ENCODE measurements at places on chromosomes 12 and 14.

DNA sequence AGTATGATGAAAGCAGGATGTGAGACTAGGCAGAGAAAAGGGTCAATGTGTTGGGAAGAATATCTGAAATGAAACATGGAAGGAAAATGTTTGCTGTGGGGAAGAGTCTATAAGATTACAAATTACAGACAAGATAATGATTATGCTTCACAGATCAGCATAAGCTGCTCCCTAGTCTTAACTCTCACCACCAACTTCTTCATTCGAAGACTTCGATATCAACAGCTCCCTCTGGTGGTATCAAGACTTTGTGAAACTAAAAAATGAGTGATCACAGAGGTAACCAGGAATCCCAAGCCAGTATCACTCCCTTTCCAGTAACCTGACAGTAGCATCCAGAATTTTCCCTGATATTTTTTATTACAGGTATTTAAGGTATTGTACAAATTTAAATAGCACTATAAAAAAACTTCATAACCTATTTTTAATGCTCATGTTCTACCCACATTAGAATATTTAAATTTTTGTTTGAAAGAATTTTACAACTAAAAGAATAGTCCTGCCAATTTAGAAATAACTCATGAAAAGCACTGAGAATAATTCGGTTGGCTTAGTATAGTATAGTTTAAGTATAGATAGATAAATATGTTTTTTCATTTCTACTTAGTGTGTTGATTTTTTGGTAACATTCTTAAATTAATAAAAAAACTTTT is 84.4 kb downstream of the C2CD5 start:
- no peak for DNase-seq

DNA sequence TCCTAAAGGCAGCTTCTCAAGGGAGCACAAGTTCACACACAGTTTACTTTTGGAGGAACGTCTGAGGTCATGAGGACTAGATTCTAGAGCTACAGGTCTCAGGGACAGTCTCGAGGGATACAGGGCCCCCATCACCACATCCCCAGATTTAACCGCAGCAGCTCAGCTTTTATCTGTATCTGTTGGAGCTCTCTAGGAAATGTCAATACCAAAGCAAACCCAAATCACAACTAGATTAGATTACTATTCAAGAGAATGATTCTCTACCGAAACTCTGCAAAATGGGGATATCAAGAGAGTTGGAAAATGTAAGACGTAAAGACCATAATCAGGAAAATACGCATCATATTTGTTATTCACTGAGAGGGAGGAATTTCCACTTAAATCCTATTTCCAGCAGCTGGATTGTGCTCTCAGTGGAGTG is 4.0 kb upstream of the MYRFL start:
- DNase-seq: no peak

GRCh38 chr12:108468196-108468968 is 46.7 kb upstream of the FICD start:
- no peak for DNase-seq

DNA sequence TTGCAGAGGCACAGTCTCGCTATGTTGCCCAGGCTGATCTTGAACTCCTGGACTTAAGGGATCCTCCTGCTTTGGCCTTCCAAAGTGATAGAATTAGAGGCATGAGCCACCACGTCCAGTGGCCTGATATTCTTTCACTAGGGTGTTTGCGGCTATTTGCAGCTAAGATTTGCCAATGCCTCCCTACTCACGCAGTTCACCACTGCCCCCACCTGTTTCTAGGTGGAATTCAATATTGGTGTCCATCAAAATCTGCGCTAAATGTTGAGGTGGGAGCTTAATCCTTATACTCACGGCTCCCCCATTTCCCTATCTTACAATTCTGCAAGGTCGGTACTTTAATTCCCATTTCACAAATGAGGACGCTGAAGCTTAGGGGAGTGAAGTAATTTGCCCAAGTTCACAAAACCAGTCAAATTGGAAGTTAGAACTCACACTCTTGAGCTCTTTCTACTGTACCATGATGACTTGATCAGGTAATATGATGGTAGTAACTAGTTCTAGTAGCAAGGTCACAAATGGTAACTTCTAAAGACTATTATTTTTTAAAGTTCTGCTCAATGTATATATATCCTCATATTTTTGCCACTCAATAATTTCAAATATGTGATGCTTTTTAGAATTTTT is 22.1 kb upstream of the LRRC9 start:
- peak; percentile 47 for DNase-seq

- no peak for DNase-seq
Observed at GRCh38 chr14:100706860-100707259, 19.8 kb upstream of the DLK1 start.

- no peak for DNase-seq
Observed at GRCh38 chr14:77083082-77083481, 15.0 kb upstream of the CIPC start.

- DNase-seq: no peak
Observed at GRCh38 chr14:78090864-78091263, 79.3 kb upstream of the NRXN3 start.

DNA sequence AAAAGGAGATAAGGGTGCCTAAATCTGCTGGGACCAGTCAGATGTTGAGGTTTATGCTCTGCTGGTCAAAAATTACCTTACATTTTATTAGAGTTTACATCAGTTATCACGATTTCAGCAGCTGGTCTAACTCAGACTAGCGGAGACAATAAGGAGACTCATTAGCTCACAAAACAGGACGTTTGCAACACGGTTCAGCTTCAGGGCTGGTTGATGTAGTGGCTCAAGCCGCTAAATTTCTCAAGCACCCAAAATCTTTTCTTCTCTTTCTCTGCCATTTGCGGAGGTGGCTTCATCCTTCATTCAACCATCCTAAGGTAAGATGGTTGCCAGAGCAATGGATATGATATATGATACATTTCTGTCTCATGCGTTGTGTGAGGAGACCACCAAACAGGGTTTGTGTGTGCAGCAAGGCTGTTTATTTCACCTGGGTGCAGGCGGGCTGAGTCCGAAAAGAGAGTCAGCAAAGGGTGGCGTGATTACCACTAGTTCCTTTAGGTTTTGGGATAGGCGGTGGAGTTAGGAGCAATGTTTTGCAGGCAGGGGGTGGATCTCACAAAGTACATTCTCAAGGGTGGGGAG is 30.3 kb upstream of the CLIP1 start:
- DNase-seq: no peak

DNA sequence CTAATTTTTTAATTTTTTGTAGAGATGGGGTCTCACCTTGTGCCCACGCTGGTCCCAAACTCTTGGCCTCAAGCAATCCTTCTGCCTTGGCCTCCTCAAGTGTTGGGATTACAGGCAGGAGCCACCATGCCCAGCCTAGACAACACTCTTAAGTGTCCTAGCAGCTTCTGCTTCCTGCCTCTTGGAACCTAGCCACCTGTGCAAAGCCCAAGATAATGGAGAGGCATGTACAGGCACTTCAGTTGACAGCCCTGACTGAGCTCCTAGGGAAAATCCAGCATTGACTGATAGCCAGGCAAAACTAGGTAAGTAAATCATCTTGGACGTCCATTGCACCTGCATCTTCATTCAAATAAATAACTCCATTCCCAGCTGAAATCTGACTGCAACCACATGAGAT is 15.5 kb downstream of the COX14 start:
- no peak for DNase-seq

GRCh38 chr14:54503486-54503885 is 6.2 kb upstream of the CGRRF1 start:
- DNase-seq: no peak

DNA sequence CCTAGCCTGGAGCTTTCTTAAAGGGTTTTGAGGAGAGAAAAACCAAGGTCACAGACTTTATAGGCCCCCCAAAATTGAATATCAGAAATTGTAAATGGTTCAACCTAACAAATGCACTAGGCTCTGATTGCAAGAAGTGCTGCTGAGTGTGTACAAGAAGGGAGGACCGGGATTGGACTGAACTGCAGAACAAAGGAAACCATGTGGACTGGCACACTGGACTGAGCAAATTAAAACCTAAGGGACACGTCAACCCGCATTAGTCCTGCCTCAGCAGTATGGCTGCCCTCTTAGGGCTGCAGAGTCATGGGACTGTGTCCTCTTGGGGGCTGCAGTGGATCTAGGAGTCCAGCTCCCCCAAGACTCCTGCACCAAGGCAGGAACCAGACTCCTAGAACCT is 842 bp upstream of the CISTR start:
- no peak for DNase-seq

GRCh38 chr14:98018628-98019027 is 1221.4 kb downstream of the VRK1 start:
- DNase-seq: no peak

GRCh38 chr12:24895612-24896011 is 53.3 kb downstream of the BCAT1 start:
- no peak for DNase-seq

GRCh38 chr12:96047229-96048211 is 12.1 kb upstream of the LTA4H start:
- DNase-seq: no peak

DNA sequence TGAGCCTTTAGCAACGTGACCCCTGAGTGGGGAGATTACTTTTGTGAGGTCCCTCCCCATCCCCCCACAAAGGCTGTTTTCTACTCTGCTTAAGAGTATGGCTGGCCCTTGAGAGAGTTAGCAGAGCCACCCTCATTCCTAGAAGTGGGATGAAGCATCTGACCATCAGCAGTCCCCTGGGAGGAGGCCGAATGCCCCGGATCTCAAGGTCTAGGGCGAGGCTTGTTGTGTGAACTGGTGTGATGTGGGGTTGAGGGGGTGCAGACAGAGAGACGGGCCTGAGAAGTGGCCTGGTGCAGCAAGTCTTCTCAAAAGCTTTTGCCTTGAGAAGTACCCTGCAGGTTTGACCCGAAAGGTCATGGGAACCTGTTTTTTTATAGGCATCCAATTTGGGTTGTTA is 153.0 kb upstream of the FKBP4 start:
- DNase-seq: no peak

DNA sequence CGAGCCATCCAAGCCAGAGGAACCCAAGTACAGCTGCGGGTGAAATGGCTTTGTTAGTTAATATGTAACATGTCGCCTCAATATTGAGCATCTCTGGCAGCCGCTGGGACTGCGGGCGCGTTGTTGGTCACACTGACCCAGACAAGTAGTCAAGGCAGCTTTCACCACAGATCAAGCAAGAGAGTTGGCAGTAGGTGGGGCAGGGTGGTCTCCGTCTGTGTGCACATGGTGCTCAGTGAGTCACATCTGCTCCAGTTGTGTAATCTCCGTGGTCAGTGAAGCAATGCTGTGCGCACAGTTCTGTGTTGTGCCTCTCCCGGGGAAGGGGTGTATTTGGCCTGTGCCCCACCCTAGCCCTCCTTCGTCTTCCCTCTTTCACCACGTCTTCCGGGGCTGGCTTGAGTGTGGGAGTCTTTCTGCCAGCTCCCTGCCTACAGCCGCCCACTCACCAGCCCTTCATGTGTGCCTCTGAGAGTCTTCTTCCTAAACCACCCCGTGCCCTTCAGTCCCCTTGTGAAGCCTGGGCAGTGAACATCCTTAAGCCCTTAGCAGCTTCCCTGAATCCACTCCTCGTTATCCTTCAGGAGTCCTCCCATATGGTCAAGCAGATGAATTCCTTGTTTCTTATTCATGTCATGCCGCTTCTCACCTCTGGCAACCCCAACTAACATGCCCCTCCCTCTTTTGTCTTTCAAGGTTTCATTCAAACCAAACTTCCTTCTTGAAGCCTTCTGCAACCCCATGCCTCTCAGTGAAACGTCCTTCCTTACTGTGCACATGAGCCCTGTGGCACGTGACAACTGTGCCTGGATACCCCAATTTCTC is 242.1 kb downstream of the CACNA1C start:
- peak; percentile 23 for DNase-seq

DNA sequence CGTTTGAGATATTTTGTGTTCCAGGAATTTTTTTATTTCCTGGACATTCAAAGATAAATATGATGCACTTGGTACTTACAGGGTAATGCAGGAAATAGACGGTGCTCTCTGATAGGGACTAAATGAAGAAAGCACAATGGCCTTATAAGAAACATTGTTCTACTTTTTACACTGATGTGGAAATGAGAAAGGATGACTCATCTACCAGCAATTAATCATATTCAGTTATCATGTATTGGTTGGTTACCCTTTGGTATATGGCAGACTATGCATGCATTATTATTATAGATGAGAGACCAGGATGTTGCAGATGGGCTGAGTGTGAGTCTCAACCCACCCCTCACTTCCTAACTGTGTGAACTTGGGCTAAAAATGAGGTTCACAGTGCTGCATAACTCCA is 222.2 kb downstream of the FLRT2 start:
- no peak for DNase-seq

DNA sequence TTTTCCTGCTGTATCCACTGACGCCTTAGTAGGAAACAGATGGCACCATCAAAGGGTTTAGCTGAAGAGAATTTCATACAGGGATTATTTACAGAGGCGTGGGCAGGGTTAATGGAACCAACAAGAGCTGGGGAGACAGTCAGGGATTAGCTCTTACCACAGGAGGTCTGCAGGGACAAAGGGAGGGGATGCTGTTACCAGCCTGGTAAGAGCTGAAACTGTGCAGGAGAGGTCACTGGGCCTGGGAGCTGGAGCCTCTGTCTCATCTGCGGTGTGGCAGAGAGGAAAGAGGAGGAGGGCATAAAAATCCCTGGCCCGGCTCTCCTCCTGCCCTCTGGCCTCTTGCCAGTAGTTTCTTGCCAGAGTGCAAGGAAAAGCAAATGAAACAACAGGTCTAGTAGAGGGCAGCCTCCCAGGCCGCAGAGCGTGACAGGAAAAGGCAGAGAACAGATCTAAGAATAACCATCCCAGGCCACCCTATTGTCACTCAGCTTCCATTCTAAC is 18.9 kb upstream of the POC1B start:
- DNase-seq: no peak
